ENCODE measurements at places on chromosomes 6 and 20.

- no peak for DNase-seq
Measured at GRCh38 chr6:53831081-53831869, 36.5 kb downstream of the LRRC1 start.

- no peak for DNase-seq
Measured at GRCh38 chr20:45097485-45098102, 3.3 kb downstream of the KCNS1 start.

DNA sequence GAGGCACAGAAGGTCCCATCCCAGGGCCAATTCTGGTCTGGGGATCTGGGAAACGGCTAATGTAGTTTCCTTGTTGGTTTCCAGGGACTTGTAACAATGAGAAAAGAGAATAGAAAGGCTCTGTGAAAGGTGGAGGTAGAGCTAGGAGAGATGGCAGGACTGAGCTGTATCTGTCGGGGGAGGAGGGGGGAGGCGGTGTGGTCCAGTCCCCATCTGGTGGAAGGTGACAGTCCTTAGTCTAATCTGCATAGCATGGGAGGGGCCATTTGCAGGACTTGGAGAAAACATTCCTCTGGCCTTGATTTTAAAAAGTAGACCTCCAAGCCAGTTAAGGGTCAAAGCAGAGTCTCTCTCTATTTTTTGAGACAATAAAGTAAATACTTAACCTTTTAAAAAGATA lies 137.1 kb downstream of the DNAH8 start:
- DNase-seq: no peak

- no peak for DNase-seq
Measured at GRCh38 chr6:161922631-161923119, 648.8 kb upstream of the AGPAT4 start.

DNA sequence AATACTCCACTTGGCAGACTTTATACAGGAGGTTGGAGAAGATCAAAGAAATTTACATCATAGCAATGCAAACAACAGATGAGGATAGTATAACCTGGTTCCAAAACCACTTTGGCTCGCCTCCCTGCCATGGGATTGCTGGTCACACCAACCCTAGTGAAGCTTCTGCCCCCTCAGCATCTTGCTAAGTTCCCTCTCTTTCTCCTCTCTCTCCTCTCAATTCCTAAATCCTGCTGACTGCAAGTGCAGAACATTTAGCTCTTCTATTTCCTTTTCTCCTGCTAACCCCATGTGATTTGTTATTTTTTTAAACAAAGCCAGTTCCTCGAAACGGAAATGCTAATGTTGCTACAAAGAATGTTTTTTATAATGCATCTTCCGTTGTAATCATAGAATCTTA lies 50.3 kb upstream of the LY86 start:
- DNase-seq: no peak

DNA sequence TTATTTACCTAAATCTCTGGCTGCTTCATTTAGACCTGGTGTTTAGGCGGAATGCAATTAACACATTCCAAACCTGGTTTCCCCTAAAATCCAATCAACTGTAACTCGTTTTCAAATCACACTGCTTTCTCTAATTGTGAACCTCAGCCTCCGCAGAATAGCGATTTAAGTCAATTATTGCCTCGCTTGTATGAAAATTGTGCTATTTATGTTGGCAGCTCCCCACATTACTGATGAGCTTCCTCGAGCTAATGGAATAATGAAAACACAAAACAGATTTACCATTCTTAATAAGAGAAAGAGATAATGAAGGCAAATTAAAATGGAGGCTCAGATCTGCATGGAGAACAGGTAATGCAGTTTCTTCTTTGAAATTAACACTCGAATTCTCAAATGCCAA lies 67.9 kb downstream of the SLC2A10 start:
- no peak for DNase-seq

Measured in activated CD4-positive, CD25-positive, alpha-beta regulatory T cell (primary cell).